ENCODE measurements at places on chromosomes 16 and 17.

DNA sequence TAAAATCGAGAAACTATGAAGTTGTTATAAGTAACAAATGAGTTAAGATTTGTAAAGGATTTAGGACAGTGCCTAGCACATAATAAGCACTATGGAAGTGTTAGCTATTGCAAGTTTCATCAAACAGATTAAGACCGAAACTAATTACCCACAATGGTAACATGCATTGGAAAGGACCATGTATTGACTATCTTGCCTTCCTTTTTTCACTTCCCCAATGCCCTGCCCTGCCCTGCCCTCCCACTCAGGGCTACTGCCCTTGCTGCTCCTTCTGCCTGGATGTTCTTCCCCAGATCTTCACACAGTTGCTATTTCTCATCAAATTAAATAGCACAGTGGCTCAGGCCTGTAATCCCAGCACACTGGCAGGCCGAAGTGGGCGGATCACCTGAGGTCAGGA lies 202.1 kb upstream of the PSMD7 start:
- DNase-seq, result no peak

- DNase-seq, result no peak
Measured at GRCh38 chr16:51231702-51232101, 80.6 kb upstream of the SALL1 start.

DNA sequence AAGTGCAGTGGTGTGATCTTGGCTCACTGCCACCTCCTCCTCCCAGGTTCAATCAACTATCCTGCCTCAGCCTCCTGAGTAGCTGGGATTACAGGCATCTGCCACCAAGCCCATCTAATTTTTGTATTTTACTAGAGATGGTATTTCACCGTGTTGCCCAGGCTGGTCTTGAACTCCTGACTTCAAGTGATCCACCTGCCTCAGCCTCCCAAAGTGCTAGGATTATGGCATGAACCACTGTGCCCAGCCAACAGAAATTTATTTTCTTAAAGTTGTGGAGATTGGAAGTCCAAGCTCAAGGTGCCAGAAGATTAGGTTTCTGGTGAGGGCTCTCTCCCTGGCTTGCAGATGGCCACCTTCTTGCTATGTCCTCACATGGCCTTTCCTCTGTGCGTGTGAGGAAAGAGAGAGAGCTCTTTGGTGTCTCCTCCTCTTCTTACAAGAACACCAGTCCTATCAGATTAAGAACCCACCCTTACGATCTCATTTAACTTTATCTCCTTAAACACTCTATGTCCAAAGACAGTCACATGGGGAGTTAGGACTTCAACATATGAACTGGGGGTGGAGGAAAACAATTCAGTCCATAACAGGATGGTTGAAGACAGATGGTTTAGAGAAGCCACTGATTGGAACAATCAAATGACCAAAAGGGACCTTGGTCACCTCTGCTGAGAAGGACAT lies 31.8 kb downstream of the C16orf82 start:
- DNase-seq, result no peak

GRCh38 chr16:89363621-89364393 lies 126.6 kb downstream of the ANKRD11 start:
- DNase-seq, result peak; percentile 42

- DNase-seq, result no peak
Measured at GRCh38 chr16:88601313-88602036, 31.3 kb downstream of the ZC3H18 start.

DNA sequence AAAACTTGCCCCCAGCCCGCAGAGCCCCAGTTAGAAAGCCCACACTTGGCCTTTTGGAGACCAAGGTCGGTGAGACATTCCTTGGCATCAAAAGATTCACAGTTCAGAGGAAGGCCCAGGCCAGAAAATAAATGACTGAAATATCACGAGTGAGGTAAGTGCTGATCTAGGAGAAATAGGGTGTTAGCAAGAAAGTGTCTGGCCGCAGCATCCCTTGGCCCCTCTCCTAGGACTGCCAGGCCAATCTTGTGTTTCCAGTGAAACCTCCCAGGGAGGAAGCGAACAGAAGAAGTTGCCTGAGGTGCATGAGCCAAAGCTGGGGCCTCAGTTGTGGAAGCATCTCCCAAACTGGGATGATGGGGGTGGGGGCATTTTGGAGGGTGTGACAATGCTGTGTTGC lies 22.5 kb upstream of the NSMCE1 start:
- DNase-seq, result no peak

- no peak for DNase-seq
Measured at GRCh38 chr17:78818152-78818846, 22.3 kb downstream of the USP36 start.

DNA sequence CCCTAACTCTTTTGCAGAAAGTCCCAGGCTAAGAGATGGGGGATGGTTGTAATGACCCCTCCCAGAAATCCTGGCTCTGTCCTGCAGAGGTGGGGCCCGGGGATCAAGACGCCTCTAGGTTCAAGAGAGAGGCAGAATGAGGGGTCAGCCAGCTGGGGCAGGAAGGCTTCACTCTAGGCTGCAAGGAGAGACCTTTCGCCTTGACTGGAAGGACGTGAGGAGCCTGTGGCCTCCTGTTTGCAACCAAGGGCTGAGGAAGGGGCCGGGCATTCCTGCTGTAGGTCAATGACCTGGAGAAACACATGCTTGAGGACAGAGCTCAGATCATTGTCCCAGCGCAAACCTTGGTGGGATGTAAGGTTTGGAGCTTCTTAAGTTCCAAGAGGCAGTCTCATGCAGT lies 8.7 kb upstream of the CETP start:
- no peak for DNase-seq

DNA sequence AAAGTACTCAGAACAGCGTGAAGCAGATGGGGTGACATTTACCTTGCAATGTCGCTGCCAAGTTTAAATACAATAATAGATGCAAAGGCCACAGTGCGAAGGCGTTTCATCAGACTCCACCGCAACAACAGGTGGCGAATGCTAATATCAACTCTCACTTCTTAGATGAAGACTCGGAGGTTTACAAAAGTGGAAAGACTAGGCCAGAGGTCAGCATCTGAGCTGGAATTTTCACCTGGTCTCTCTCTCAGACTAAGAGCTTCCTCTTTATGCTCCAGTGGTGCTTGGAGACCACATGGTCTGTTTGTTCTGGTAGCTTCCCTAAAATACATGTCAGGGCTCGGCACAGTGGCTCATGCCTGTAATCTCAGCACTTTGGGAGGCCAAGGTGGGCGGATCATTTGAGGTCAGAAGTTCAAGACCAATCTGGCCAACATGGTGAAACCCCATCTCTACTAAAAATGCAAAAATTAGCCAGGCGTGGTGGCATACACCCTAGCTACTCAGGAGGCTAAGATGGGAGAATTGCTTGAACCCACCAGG lies 169.1 kb downstream of the XYLT1 start:
- no peak for DNase-seq

- no peak for DNase-seq
Measured at GRCh38 chr17:77944390-77945222, 13.9 kb upstream of the TNRC6C start.

DNA sequence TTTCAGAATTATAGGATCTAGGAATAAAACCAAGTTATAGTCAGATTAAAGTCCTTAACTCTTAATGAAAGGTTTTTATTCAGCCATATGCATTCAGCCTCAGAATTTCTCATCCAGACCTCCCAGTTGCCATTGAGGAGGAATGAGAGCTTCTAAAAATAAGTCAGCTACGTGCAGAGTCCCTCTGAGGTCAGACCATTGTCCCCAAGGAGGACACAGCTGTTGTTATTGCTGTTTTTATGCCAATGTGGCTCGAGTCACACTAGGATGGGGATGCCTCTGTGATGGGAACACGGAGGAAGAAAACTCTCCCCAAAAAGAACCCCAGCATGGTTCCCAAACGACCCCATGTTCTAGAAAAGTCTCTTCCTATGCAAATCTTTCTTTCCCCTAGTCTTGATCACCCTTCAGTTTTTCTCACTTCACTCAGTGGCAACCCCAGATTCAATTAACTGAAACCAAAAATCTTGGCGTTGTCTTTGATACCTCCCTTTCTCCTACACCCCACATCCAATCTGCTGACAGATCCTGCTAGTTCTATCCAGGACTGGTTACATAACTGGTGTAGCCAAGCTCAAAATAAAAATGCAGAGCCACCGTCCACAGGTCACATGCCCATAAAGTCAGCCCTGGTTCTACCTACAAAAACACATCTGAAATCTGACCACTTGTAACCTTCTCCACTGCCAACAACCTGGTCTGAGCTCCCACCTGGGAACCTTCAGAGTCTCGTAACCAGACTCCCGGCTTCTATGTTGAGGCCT lies 138.2 kb upstream of the ERCC4 start:
- DNase-seq, result no peak

GRCh38 chr16:57413301-57413730 lies 8.7 kb downstream of the CCL17 start:
- no peak for DNase-seq

DNA sequence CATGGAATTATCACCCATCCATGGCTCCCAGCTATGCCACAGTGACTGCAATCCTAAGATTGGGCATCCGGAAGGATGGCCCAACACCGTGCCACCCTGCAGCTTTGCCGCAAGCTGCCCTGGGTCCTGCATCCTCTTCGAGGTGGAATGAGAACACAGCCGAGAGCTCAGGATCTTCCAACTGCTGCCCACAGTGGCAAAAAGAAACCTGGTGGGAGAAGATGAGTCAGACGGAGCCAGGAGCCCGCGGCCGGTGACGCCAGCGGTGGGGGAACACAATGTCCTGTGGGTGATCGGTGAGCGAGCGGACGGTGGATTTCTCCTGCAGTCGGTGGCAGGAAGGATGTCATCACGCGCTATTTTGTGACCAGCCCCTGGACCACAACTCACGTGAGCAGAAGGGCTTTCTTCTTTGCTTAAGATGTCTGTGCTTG lies 20.1 kb downstream of the CD7 start:
- peak; percentile 90 for DNase-seq

GRCh38 chr17:10683853-10684252 lies 13.5 kb downstream of the SCO1 start:
- DNase-seq, result no peak

DNA sequence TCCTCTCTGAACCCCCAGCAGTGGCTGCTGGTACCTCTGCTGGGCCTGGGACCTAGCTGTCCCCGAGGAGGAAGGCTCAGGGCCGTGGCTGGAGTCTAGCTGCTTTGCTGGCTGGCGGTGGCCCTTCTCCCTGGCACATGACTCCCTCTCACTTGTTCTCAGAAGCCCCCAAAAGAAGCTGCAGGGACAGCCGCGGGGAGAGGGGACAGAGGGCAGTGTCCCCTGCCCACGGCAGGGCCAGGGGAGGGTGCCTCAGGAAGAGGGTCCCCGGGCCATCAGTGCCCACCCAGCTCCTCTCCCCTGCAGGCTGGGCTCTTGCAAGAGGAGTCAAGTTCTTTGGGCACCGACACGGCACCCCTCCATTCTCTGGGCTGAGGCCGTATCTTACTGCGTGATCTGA lies 46.6 kb downstream of the VAC14 start:
- DNase-seq, result no peak

- DNase-seq, result peak; percentile 34
Measured at GRCh38 chr17:39939588-39940419, 12.3 kb downstream of the LRRC3C start.

GRCh38 chr16:144797-145252 lies 6.4 kb upstream of the NPRL3 start:
- no peak for DNase-seq

GRCh38 chr17:37770631-37771518 lies 26.0 kb upstream of the HNF1B start:
- DNase-seq, result peak; percentile 30

- DNase-seq, result no peak
Measured at GRCh38 chr17:57110152-57110542, 25.1 kb downstream of the AKAP1 start.

DNA sequence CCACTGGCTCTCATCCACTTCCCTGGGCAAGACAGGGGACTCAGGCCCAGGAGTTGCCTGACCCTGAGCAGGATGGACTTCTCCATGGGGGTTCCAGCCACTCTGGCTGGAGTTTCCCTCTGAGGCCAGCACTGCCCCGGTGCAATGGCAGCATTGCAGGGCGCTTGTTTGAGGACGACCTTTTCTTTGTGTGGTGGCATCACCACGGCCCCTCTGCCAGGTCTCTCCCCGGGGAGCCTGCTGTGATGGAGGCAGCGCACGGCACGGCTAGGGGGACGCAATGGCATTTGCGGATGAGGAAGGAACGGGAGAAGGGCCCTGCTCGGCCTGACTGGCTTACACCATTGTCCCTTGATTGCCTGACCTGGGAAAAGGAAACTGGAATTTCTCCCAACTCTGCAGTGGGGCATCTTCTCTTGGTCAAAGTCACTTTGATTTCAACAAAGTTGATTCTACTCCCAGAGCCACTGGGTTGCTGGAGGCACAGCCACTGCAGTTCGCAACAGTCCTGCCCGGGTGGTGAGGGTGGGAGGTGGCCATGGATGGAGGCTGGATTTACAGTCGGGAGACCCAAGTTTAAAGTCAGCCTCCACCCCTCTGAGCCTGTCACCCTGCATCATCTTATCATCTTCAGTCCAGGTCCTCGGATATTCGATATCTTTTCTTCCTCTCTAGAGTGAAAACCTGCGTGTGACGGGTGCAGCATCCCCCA lies 82.9 kb upstream of the ZNF469 start:
- DNase-seq, result no peak

DNA sequence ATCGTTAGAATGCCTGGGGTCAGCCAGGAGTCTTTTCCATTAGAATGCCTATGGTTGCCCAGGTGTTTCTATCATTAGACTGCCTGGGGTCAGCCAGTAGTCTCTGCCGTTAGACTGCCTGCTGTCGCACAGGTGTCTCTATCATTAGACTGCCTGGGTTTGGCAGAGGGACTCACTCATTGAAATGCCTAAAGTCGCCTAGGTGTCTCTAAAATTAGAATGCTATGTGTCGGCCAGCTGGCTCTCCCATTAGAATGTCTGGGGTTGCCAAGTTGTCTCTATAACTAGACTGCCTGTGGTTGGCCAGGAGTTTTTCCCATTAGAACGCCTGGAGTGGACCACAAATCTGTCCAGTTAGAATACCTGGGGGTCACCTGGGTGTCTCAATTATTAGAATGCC lies 2266.5 kb downstream of the TP53TG3F start:
- DNase-seq, result no peak

DNA sequence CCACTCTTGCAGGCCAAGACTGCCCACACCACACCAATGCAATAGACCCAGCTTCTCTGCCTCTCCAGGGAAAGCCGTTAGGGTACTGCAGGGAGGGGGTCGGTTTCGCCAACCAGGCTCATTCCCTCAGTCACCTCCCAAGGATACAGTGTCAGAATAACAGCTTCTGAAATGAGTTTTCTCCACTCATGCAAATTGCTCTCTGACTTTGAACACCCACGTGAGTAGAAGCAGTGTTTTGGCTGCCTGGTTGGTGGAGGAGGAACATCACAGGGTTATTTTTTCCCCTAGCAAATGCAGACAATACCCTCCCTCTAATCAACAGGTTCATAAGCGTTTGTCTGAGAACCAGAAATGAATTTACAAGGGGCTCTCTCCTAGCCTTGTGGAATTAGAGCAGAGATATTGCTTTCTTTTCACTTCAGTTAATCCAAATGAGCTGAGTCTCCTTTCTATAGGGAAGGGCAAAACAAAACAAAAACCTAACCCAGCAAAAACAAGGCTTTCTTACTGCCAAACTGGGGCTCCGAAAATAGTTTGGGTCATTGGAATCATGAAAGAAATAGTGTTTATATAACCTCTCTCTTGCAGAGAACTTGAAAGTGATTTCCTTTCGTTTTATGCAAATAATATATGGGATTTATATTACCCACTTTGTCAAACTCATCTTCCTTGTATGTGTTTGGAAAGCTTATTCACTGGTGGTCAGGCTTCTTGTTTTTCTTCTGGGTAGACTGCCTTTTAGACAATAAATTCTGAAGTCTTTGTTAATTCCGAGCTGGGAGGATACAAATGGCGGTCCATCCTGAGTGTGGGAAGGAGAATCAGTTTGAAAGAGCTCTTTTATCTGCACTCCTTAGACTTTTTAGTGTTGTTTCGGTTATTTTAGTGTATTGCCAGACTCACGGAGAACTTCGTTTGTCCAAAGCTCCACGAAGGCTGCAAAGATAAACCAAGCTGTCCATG lies 229.9 kb downstream of the MSI2 start:
- no peak for DNase-seq

Measured in stimulated activated CD4-positive, alpha-beta T cell treated with anti-CD3 and anti-CD28 coated beads, Interleukin-4, amount 100 ng/mL, for 48 hours (primary cell).